SHP77 treated with DMSO at 0.1 percent for 48 hours (cell line): ENCODE measurements at places on chromosomes 1 and 21.

DNA sequence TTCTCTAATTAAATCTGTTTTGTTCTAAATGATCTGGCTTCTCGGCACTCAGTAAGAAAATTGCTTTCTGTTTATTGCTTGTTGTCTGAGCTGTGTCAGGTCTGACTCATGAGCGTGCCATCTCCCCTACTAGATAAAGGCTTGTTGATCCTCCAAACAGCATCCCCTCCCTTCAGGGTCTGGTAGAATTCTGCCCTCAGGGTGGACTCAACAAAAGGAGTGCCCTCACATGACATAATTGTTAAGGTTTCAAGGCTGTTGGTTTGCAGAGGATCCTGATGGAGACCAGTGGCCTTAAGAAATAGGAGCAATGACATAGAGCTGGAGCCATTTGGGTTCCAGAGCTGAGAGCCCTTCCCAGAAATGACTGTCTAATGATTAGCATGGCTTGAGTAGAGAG, 36.0 kb upstream of the ATP2B4 start:
- DNase-seq = no peak

GRCh38 chr1:56415258-56415657, 164.1 kb downstream of the PLPP3 start:
- no peak for DNase-seq

DNA sequence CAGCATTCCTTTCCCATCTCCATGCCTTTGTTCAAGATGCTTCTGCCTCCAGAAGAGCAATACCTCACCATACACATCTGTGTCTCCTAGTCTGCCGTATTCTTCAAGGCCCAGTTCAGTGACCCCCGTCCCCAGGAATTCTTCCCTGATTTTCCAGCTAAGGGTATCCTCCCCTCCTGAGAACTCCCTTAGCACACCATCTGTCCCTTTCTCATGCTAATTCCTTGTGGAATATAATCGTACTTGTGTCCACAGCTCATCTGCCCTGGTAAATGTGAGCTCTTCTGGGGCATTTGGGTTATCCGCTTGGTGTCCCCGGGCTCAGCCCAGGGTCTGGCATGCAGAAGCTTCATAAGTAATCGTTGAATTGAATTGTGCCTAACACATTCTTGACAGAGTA, 40.9 kb downstream of the BEND5 start:
- no peak for DNase-seq

DNA sequence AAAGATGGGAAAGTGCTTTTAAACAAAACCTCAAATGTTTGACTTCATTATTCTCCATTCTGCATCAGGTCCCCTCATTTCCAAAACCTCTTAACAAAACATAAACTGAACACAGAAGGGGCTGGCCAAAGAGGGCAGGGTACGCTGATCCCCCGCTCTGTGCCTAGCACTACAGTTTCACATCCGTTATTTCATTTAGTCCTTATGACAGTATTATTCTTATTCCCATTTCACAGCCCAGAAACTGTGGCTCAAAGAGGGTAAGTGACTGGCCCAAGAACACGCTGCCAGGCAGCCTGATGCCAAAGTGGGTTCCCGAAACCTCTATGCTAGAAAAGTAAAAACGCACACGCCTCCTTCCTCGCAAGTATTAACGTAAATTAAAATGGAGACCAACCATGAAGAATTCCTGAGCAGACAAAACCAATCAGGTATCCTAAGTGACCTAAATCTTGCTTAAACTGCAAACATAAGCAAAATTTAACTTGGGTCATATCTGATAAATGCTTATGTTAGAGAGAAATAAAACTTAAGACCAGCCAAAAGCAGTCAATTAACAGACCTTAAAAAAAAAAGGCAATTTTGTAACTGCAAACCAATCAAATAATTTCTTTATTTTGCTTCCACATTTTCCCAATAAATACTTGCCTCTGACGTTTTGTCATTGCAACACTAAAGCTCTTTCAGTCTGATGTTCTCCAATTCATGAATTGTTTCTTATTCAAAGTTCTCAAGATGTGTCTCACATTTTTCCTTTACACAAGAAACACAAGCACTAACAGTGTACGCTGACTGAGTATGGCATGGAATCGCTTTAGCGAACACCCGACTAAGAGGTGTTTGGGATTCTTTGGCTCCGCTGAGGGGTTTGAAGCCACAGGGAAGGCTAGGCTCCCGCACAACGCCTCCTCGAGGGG, 653 bp downstream of the CASP9 start:
- DNase-seq = no peak

DNA sequence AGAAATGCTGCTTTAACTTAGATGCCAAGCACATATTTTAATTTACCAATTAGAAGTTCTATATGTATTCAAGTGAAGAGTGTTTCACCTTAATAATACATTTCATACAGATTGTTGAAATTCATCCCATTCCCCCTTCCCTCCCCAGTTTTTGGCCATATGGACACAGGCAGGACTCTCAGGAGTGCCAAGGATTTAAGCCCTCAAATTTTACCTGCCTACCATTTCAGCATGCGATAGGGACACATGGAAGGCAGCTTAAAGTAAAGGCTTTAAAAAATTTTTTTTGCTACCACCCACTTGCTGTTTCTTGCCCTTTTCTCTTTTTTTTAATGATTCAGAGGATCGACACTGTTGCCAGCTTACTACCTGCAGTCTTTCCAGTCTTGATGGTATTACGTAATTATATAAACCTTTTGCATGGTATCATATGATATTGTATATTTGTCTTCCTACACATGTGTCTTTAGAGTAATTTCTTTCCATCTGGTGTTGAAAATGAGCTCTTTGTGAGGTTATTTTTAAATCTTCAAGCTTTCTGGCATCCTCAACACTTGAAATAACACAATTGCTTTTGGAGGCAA, 7.0 kb downstream of the EPB41 start:
- no peak for DNase-seq

- DNase-seq = no peak
Measured at GRCh38 chr1:85224295-85224694, 23.5 kb upstream of the SYDE2 start.

DNA sequence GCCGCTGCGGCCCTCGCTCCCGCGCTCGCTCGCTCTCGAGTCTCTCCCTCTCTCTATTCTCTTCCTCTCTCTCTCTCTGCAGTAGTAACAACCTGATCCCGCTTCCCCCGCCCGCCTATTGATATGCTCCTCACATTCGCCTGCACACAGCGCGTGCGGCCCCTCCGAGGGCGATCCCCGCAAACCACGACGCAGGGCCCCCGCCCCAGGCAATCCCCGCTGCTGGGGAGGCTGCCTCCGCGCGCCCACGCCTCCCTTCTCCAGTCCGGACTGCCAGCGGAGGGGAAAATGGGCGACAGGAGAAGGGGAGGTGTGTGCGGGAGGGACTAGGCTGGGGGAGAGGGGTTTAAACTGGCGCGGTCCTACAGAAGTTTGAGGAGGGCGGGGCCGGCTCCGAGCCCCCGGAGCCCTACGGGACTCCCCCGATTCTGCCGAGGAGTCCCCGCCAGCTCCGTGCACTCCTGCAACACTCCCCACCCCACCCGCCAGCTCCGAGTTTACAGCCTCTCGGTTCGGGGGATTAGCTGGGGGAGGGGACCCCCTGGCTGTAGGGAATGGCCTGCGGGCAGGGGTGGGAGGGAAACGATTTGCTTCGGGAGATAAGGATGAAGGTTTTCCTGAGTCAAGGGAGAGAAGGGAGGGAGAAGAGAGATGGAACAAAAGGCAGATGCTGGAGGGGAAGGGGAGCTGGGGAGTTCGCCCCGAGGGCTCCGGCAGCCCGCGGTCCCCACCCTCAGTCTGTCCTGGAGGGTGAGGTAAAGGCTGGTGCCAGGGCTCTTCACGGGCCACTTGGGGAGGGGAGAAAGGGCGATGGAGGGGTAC, 66.6 kb downstream of the SYT2 start:
- DNase-seq = peak; percentile 4

DNA sequence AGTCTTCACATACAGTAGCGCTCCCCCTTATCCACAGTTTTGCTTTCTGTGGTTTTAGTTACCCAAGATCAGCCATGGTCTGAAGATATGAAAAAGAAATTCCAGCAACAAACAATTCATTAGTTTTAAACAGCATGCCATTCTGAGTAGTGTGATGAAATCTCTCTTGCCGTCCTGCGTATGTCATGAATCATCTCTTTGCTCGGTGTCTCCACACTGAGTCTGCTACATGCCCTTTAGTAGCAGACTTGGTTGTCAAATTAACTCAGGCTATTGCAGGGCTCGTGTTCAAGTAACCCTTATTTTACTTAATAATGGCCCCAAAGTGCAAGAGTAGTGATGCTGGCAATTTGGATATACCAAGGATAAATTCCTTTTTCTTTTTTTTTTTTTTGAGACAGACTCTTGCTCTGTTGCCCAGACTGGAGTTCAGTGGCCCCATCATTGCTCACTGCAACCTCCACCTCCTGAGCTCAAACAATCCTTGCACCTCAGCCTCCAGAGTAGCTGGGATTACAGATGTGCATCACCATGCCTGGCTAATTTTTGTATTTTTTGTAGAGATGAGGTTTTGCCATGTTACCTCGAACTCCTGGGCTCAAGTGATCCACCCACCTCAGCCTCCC, 22.6 kb downstream of the PHACTR4 start:
- DNase-seq = no peak

GRCh38 chr1:76715474-76715873, 151.8 kb upstream of the ST6GALNAC5 start:
- no peak for DNase-seq

GRCh38 chr1:86460998-86461397, 7.7 kb upstream of the CLCA1 start:
- no peak for DNase-seq

GRCh38 chr1:110519125-110519810, at the start of gene KCNA10:
KCNA10 (minus strand) TSS chr1:110519175; CDS start chr1:110518787, 388 bp downstream.
- no peak for DNase-seq

DNA sequence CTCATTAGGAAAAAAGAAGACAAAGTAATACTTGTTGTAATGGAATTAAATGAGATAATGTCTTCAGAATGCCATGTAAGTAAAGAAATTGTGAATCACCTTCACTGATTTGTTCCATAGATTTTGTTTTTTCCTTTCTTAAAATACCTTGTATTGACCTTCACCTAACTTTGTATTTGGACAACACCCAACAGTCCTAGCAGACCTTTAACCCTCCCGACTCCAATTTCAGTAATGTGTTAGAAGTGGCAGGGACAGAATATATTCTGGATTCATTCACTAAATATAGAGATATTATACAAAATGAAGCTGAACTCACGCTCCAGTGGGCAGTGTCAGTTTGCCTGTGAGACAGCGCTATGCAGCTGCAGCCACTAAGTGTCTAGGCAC, 57.9 kb downstream of the UCK2 start:
- no peak for DNase-seq

DNA sequence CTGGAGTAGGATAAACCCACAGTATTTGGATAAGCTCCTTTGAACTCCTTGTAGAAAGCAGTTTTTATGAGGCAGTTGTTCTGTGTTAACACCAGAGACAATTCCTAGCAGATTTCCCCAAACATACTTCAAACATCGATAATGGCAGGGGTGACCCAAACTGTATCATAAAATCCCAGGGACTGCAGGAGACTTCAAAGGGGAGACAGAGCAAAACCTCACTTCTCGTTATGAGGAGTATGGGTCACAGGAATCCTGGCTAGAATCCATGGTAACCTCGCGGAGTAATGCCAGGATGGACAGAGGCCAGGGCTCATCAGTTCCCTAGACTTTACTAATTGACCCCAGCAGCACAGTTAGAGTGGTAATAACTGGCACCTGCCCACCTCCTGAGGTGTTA, 148.0 kb downstream of the DHRS3 start:
- no peak for DNase-seq

GRCh38 chr1:109912214-109912861, 1.7 kb downstream of the CSF1 start:
- no peak for DNase-seq

- no peak for DNase-seq
Measured at GRCh38 chr1:241615043-241615974, 24.9 kb downstream of the CHML start.

- DNase-seq = no peak
Measured at GRCh38 chr1:37441490-37441889, 32.9 kb upstream of the ZC3H12A start.

DNA sequence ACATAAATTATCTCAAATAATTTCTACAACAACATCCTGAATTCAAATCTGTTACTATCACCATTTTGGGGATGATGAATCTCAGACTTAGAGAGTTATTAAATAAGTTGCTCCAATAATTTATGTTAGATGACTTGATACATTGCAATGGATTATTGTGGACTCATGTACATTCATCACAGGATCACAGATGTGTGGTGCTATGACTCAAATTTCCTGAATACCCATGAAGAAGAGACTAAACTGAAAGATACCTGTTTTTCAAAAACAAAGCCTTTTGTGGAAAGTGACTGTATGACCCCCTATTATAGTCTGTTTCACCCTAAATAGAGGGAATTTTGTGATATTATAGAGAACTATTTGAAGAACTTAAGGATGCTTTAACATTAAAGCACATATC, 315.0 kb downstream of the PLA2G4A start:
- DNase-seq = no peak

DNA sequence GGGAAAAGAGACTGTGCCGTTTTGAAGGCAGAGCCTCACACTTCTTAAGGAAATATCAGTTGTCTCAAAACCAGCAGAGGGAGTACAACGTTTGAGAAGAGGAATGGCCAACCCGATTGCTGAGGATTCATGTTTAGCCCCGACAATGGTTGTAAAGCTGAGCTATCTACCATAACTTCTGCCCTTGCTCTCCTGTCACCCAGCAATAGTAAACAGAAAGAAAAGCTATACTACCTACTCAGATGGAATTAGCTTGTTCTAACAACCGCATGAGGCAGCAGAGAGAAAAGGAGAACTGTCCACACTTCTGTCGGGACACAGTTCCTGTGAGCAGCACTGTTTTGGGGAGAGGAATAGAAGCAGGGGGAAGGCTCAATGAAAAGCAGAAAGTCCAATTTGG, 91.2 kb downstream of the SLC45A1 start:
- DNase-seq = no peak

DNA sequence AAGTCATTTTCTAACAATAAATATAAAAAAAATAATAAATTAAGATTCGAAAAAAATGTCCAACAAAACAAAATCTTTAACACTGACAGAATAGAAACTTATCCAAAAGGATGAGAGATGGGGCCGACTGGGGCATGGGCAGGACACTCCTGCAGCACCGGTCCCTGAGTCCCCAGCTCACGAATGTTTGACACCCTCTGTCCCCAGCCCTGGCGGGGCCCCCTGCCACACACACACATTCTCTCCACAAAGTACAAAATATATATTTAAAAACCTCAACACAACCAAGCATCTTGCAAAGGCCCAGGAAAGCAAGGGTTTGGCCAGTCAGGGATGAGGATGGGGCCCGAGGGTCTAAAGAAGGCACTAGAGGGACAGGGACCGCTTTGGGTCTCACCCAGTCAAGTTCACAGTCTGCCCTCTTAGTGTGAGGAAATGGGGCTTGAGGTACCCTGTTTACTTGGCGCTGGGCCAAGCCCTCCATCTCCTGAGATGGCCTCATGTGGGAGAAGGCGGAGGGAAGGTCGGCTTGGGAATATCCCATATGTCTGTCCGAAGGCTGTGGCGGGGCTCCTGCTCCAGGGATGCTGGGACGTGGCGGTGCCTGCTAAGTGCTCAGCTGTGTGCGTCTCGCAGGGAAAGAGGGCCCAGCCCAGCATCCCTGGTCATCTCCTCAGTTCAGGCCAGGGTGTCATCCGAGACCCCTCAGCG, 31.3 kb downstream of the EPHA2 start:
- no peak for DNase-seq
